ENCODE measurements at places on chromosomes 1 and 21.

DNA sequence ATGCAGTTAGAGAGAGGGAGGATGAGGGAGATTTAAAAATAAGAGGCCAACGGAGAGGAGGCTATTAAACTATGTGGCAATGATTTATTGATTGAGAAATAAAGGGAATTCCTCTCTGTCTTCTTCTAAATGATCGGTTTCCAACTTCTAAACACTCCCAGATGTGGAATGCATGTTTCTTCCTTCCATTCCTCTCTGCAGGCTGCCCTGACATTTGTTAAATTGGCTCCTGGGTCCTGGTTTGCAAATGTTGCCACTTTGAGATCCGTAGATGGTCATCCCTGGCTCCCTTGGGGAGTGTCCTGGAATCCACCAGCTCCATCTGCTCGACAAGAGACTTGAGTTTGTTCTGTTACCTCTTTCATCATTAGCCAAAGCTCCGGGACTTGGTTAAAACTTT is 10.3 kb upstream of the C1orf198 start:
- no peak for DNase-seq

- DNase-seq = no peak
Observed at GRCh38 chr1:195568389-195568788, 1039.9 kb downstream of the KCNT2 start.

DNA sequence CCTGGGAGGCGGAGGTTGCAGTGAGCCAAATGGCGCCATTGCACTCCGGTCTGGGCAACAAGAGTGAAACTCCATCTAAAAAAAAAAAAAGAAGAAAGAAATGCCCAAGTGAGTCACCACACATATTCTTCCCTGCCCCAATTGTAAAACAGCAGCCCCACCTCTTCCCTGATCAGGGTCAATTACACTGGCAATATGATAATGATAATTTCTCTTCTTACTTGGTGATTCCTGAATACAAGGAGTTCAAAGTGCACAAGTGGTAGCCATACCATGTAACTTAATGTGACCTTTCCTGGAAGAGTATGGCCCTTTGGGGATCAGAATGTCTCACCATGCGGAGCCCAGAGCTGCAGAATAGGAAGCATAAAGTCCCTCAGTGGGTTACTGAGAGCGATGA is 11.8 kb upstream of the CGN start:
- DNase-seq = no peak

- DNase-seq = no peak
Observed at GRCh38 chr1:172351754-172352161, 68.7 kb upstream of the C1orf105 start.

- no peak for DNase-seq
Observed at GRCh38 chr1:207964195-207964966, 53.5 kb upstream of the CD34 start.

DNA sequence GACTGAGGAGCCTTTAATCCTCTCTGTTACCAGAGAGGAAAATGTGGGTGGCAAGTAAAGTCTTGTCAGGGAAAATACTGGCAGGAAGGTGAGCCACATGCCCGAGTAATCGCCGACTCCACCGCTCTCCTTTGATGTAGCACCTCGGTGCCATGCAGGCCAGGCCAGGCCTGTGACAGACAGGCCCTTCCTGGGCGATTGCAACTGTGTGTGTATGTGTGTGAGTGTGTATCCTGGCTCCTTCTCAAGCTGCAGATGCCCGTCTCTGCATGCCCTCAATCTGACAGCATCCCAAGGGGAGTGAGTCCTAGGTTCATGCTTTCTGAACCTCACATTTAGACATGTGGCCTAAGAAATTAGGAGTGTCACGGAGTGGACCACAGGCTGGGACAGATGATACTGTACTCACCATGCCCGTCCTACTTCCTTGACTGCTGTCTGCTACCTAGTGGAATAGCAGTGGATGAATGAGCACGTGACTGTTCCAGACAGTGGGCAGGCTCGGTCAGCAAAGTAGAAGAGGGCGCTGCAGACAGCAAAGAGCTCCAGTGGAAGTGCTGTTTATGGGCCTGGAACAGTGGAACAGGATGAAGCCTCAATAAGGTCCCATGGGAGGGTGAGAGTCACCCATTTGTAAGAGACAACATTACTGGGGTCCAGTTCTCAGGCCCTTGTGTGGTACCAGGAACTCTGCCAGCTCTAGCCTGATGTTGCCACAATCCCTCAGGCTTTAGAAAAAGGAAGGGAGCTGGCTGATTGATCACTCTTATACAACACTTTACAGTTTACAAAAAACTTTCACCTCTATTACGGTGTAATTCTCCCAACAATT is 25.3 kb downstream of the SERTAD4 start:
- DNase-seq = peak; percentile 30

GRCh38 chr1:17215545-17215890 is 10.6 kb downstream of the PADI1 start:
- no peak for DNase-seq

DNA sequence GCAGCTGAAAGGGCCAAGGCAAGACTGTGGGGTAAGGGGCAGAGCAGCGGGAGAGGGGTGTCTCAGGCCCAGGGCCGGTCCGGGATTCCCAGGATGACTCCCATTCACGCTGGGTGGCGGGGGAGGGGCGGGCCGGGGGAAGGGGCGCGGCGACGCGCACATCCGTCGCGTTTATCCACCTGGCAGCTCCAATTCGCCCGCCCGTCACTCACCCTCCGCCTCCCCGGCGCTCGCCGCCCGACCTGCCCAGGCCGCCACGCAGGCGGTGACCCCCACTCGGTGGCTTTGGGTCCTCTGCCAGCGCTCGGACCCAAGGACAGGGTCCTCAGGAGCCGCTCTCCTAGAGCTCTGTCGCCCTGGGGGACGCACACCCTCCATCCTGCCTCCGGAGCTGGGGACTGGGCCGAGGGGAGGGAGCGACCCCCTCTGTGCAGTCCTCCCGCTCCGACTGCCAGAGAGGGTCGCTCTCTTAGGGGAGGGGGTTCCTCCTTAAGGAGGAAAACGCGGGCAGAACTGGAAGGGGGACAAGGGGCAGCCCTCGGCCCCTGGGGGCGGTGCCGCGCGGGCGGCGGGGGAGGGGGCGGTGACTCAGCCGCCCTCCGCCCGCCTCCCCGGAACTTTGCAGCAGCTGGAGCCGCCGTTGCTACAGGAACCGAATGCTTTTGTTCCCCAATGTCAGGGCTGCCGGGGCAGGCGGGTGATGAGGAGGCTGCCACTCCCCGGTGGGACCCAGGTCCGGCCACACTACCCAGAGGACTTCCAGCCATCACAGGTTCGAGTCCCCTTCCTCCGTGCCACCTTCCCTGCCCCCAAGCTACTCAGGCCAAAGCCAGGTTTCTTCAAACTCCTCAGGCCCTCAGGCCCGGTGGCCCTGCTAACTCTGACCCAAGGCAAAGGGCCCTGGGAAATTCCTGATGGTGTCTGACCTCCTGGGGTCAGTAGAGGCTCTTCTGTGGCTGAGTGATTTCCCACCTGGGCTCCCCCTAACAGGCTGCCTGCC is 3.4 kb downstream of the ADGRB2 start:
- peak; percentile 38 for DNase-seq

- DNase-seq = no peak
Observed at GRCh38 chr1:95364546-95364945, 130.5 kb downstream of the RWDD3 start.

- DNase-seq = no peak
Observed at GRCh38 chr1:119467219-119467618, 39.8 kb upstream of the HSD3B1 start.

- DNase-seq = peak; percentile 43
Observed at GRCh38 chr1:198929111-198929604, 290.3 kb downstream of the PTPRC start.

DNA sequence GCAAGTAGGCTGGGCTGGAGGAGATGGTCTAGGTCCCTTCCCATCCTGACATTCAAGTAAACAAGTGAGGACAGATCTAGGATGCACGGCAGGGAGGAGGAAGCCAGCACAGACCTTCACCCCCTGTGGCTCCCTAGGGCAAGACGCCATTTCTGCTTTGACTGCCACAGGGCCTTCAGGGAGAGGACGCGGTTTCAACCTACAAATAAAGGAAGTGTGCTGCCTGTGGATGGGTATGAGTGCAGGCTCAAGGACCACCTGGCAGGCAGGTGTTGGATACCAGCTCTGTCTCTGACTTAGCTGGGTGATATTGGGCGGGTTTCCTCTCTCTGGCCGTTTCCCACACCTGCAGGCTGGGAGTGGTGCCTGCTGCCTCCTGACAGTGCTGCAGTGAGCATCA is 16.2 kb downstream of the SLC2A1 start:
- no peak for DNase-seq

DNA sequence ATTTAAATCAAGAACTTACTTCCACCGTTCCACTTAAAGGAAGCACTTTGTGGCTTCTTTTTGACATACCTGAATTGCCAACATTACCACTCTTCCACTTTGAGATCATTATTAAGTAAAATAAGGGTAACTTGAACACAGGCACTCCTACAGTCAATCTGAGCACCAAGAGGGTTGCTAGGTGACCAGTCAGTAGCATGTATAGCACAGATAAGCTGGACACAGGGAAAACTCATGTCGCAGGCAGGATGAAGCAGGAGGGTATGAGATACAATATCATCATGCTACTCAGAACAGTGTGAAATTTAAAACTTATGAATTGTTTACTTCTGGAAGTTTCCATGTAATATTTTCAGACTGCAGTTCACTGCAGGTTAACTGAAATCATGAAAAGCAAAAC is 47.0 kb upstream of the RAP1GAP start:
- DNase-seq = no peak

- DNase-seq = no peak
Observed at GRCh38 chr1:164101802-164102201, 457.2 kb upstream of the PBX1 start.
